ENCODE measurements at places on chromosomes 3 and 15.

DNA sequence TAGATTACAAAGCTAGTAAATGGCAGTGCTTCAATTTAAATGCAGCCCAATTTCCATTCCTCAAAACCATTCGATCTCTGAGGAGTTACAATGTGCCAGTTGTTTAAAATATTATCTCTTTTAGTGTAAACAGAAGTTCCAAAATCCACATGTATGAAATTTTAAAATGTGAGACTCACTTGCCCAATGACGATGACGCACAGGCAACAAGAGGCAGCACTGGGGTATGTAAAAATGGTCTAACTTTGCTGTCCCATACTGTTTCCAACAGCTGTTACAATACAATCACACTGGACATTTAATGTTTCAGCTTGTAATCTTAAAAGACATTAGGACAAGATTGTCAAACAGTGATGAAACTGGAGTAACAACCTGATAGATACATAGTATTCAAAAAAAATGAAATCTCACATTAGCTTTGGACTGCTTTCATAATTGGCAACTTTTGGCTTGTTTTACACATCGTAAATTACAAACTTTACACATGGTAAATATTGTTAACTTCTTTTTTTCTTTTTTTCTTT, 12.2 kb downstream of the SLTM start:
- DNase-seq = no peak

DNA sequence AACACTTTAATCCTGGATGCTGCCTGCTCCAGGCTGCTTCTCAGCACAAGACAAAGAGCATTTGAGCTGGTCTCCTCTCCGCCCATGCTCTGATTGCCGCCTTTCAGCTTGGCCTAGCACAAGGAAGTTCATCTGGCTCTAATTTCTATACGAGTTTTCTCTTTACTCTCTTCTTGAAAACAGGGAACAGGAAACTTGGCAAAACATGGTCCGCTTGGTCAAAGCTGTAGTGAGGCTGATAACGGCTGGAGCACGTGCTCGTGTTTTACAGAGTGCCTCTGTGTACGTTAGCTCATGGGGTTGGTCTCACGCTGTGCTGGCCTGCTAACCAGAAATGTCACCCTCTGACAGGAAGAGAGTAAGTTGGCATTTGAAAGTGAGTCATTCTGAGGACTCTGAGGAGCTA, 19.2 kb downstream of the RARRES1 start:
- peak; percentile 38 for DNase-seq

DNA sequence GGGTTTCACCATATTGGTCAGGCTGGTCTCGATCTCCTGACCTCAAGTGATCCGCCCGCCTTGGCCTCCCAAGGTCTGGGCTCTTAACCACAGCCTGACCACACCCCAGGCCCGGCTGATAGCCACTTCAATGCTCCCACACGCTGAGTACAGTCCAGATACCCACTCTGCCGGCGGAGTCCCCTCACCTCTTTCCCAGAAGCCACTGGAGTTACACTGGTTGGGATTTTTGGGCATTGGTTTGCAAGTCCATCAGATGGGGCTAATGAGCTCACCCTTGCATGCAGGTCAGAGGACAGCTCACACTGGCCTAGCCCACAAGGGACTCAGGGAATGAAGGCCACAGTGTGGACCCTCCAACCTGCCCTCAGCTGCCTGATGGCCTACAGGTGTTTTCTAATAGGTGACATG, 60.1 kb downstream of the IQSEC1 start:
- no peak for DNase-seq

GRCh38 chr3:51982838-51983577, at the start of gene ACY1:
ACY1 (plus strand) TSS chr3:51983535; CDS start chr3:51984065, 530 bp downstream.
- peak; percentile 98 for DNase-seq

- peak; percentile 62 for DNase-seq
Observed at GRCh38 chr3:197942956-197943556, 6.9 kb upstream of the RPL35A start.

DNA sequence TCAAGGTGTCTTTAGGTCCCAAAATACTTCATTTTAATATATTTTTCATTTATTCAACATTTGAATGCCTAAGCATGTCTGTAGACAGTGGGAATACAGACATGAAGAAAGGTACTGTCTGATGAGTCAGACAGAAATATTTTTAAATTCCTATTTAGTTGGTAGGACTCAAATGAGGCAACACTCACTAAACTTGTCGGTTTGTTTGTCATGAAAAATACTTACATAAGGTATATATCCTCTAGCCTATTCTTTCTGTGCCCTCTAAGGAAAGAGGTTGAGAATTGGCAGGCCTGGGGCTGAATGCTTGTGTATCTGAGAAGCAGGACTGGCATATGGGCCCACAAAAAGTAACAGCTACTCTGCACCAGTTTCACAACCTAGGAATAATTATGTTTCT, 423.6 kb upstream of the MDFIC2 start:
- DNase-seq = no peak

DNA sequence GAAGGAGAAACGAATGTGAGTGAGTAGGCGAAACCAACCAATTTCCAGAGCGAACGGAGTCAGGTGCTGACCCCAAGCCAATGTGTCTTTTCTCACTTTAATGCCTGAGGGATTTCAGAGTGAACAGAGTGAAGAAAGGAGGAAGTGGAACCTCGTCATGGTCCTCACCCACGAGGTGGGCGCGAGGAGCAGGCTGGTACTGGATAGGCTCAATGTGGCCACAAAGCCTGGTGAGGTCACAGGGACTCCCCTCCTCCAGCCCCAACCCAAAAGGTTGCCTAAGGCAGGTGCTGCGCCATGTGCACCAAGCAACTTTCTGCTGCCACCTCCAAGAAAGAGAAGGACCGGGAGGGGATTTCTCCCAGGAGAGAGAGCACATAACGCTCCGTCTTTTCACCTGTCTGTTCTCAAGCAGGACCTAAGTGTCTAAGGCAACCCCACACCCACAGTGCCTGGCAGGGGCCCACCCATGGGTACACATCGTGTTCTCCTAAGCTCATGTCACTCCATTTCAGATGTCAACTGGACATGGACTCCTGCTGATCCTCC, 3.8 kb downstream of the NRROS start:
- no peak for DNase-seq

DNA sequence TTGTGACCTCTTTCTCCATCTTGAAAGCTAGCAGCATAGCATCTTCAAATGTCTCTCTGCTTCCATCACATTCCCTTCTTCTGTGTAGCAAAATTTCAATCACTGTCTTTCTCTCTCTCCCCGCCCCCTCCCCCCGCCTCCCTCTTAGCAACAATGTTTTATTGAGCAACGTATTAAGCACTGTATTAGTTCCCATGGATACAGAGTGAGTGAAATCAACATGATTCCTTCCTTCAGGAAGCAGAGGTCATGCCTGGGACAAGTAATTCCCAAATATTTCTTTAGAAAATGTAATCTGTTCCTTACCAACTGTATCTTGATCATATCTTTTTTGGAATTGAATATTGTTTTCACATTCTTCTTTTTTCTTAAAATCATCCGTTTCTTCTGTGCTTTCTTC, 373.7 kb upstream of the NECTIN3 start:
- DNase-seq = no peak

DNA sequence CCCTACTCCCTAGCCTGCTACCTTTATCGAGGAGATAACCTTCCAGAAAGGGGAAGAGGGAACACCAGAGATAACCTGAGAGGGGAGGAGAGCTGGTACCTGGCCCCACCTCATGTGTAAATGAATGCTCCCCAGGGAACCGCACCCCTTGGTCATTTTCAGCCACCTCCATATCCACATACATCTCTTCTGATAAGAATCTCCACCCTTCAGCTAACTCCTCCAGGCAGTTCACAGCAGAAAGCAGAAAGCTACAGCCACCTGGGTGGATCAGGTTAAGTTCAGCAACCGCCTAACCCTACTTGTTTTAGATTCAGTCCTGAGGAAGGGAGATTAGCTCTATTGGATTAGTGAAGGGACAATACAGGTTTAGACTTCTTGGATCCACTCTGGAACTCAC, 38.0 kb upstream of the TIMP4 start:
- DNase-seq = no peak

- DNase-seq = no peak
Observed at GRCh38 chr15:60351066-60351465, 46.7 kb downstream of the ANXA2 start.

GRCh38 chr3:14363991-14364390, 38.4 kb upstream of the SLC6A6 start:
- no peak for DNase-seq

DNA sequence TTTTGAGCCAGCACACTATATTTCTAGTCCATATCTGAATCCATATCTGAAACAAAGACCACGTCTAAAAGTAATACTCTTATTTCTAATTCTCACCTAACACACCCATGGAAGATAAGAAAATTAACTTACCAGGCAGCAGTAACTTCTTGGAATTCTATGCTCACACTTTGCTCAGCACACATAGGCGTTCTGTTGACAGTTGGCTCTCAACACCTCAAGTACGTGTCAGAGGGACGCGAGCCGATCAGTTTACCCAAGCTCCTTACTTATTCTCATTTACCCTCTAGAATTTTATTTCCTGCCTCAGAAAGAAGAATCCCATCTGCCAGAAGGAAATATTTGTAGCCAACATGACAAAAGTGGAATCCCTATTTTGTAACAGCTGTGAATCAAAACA, 911.9 kb downstream of the FHIT start:
- no peak for DNase-seq

DNA sequence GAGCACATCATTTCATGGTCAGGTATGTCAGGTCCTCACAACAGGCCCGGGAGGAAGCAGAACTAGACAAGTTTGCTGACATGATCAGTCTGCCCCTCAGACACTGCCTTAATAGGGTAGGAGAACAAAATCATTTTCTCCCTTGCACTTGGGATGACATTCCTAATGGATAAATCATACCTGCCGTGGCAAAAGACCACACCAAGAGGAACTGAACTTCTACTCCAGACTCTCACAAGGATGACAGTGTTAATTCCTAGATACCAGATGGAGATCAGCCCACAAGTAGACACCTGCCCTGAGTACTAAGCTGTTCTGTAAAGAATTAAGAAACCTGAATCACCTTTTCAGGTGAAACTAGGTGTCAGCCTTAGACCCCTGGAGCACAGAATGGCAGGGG, 19.5 kb downstream of the SIAH2 start:
- DNase-seq = no peak

- DNase-seq = no peak
Observed at GRCh38 chr3:18190646-18191045, 234.5 kb downstream of the SATB1 start.

- peak; percentile 49 for DNase-seq
Observed at GRCh38 chr15:83204697-83205096, 2.9 kb downstream of the HDGFL3 start.

DNA sequence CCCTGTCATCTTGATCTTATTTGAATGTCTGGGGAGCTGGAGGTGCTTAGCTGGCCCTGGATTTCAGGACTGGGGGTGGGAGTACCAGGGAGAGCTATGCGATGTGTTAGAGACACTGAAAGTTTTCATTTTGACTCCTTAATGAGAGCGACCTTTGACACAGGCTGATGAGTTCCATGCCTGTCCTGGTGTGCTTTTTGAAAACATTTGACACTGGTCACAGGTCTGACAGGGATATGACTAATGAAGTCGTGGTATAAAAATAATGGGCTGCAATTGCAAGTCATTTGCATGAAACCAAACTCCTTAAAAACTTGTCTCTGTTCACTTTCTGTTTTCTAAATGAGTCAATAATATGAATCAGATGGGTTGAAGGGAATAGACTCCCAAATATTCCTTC, 81.9 kb downstream of the MECOM start:
- no peak for DNase-seq

DNA sequence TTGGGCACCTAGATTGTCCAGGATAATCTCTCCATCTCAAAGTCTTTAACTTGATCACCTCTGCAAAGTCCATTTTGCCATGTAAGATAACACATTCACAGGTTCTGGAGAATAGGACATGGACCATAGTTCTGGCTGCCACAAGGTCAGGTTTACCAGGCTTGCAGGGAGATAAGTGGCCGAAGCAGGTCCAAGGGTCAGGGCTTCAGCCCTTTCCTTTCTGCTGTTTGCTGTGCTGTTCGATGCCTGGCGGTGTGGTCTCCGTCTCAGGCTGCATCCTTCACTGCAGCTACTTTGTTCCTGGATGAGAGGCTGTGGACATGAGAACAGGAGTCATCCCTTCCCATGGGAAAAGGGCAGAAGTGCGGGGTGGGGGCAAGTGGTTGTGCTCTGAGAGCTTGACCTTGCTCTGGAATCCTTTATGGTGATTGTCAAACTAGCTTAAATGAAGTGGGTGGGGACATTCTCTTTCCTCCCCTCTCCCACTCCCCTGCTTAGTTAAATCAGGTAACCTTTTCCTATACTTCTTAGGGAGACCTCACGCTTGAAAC, 320.2 kb upstream of the C2CD4B start:
- no peak for DNase-seq

DNA sequence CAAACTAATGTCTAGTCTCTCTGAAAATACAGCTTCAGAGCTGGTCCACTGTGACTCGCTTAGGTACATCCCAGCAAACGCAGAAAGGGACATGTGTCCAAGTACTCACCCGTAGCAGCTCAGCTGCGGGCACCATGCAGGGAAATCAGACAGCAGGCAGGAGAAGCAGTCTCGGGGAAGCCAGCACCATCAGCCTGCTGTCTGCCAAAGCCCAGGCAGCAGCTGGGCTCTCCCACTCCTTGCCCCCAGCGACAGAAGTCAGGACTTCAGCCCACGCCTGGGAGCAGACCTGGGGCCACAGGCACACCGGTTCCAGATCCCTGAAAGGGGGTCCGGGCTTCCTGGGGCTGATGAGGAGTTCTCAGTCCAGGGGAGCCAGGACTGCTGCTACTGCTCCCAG, 34.9 kb downstream of the SEMA5B start:
- DNase-seq = no peak

DNA sequence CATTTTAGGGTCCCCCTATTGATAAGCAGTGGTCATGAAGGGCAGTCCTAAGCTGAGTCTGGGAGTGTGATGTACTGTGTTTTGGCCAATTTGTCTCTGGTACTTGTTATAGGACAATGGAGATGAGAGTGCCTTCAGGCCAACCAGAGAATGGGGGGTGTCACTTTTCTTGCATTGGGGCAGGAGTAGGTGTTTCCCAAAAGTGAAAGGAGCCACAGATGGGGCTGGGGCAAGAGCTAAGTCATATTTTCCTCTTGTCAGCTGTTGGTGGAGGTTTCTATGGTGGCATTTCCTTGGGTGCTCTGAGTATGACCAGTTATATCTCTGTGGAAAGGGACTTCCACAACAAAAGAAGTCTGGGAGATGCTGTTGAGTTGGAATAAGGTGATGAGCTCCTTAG, 24.7 kb upstream of the BSN start:
- no peak for DNase-seq

GRCh38 chr3:149401212-149401925, 23.9 kb upstream of the TM4SF1 start:
- no peak for DNase-seq

GRCh38 chr3:106172780-106173179, 304.0 kb upstream of the CBLB start:
- DNase-seq = no peak

DNA sequence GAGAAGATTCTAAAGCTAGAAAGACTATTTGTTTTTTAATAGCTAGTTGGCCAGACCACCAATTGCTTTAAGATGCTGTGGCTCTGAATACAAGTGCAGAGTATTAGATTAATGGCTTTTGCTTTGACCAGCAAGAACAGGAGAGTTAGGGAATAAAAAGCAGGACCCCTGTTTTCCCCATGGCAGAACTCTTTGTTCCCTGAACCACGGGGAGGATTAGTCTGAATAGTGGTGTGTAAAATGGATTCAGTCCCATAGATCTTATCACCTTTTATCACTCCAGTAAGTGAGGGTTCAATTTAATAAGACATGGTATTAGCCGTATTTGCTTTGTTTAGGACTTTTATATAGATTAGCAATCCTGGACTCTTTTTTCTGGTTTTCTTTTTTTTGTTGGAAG, 562.6 kb upstream of the DPPA4 start:
- DNase-seq = peak; percentile 1
